ENCODE measurements at places on chromosomes 2 and 18.

- no peak for DNase-seq
These were observed 1041.4 kb upstream of the FANCL start for GRCh38 chr2:59282374-59283057.

GRCh38 chr2:72145289-72145657, 2.4 kb downstream of the CYP26B1 start:
- DNase-seq = no peak

DNA sequence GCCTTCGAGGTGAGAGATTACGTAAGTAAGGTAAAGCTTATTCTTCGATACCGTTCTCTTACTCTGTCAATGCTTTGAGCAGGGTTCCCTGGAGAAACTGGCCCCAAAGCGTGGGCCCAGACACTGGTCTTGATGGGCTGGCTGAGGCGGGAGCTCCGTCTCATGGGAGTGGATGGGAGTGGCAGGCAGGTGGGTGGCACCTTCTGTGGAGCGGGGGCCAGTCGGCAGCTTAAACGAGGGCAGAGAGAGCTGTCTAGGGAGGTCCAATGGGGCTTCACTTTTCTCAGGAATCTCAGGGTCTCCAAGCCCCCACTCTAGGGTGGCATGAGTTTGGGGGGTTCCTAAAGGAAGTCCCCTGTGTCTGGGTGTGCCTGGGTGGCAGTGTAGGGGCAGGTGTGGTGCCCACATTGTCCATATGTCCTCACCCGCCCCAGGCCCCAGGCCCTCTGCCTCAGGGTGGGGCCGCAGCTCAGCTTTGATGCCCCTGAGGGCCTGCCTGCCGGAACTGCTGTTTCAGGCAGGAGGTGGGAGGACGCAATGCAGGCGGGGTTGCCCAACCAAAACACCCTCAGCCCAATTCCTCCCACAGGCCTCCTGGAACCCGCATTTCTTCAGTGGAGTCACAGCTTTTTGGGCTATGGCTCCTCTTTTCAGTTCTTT, 32.5 kb upstream of the FOSL2 start:
- DNase-seq = no peak

- DNase-seq = no peak
These were observed 861.1 kb downstream of the CNTNAP5 start for GRCh38 chr2:124886216-124886615.

- peak; percentile 52 for DNase-seq
These were observed 24.0 kb downstream of the CFAP210 start for GRCh38 chr2:169670215-169670651.

DNA sequence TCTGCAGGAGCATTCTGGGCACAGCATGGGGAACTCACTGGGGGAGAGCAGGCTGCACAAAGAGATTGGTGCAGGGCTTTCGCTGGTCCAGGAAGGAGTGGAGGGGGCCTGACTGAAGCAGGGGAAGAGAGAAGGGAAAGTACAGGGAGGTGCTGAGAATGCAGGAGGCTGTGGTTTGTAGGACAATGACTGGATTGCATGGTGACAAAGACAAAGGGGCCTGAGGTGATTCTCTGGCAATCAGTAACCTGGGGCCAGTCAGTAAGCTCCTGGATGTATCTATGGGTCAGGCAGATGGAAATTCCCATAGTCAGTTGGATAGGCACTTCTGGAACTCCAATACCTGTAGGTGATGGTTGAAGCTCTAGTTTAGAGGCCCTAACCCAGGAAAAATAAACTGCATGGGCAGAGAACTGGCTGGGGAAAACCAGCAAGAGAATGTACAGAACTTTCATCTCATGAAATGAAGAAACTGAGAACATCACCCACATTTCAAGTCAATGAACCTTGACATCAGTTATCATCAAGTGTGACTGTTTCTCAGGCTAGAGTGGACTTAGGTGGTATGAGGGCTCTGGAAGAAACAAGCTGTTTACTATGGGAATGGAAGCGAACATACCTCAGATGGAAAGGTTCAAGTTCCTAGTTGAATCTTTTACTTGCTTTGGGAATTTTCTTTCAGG, 193.2 kb downstream of the TPGS2 start:
- DNase-seq = no peak

GRCh38 chr2:810397-810796, 133.2 kb upstream of the TMEM18 start:
- DNase-seq = no peak

DNA sequence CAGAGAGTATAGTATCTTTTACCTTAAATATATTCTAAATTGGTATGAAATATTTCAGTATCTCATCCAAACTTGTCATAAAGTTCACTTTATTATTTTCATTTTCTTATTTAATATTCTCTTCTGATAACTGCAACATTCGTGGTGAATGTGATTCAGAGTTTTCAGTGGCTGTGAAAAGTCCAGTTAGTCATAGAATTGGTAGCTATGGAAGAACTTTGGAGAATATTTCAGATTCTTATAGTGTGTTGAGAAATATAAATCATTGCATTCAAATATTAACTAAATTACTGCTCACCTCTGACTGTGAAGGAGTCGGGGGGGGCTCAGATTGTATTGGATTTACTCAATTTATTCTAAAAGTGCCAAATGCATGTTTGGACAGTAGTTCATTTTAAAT, 178.6 kb upstream of the VWC2L start:
- DNase-seq = no peak

DNA sequence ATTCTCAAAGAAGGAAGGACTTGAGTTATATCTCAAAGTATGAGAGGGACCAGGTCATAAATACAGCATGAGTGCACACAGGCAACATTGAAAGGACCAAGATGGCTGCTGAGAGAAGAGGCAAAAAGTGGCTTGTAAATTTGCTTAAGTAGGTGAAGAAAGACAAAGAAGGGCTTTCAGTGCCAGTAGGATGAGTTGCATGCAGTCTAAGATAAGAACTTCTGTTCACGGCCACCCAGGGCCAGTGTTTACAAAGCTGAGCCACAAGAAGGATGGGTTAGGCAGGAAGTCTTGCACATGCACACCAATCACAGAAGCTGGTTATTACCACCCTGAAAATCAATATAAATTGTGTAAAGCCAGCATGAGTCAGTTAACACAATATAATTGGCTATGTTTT, 3.1 kb upstream of the ABCB11 start:
- peak; percentile 75 for DNase-seq

DNA sequence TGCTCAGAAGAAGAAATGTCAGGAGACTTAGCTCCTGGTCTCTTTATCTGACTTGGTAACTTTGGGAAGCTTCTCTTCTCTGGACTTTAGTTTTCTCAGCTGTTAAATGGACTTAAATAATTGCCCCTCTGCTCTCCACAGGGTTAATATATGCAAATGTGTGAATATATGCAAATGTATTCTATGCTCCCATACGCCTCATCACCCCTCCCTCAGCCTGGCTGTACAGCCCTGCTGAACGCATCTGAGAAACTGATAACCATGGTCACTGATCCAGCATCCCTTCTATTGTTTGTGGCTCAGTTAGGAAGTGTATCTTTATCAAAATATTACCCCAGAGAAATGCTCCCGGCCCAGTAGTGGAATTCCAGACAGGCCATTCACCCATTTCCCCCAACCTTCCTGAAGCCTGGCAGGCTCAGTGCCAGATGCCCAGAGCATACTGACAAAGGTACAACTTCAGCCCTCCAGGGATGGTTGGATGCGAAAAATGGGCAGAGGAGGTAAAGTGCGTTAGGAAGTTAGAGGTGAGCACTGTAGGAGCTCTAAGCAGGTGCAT, 103.4 kb downstream of the DYSF start:
- DNase-seq = no peak

DNA sequence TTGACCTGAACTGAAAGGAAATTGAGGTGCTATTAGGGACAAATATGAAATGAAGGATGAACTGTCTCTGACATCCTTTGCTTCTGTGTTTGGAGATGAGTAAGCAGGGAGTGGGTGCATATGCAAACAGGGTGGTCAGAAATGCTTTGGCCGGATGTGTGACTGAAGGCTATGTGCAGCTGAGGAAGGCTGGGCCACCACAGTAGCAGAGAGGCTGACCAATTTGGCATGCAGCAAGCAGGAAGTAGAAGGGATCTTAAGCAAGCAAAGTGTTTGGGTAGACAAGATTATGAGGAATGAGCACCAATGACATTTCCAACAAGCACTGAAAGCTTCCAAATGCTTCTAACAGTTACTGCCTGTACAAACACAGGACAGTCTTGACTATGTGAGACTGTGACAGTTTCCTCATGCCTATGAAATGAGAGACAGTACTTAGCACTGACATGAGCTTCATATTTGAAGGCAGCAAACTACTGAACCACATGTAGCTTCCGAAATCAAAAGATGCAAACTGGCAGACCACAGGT, 3.3 kb upstream of the ACTR3 start:
- DNase-seq = peak; percentile 44

GRCh38 chr2:16058256-16058655, 117.9 kb downstream of the MYCN start:
- DNase-seq = no peak

DNA sequence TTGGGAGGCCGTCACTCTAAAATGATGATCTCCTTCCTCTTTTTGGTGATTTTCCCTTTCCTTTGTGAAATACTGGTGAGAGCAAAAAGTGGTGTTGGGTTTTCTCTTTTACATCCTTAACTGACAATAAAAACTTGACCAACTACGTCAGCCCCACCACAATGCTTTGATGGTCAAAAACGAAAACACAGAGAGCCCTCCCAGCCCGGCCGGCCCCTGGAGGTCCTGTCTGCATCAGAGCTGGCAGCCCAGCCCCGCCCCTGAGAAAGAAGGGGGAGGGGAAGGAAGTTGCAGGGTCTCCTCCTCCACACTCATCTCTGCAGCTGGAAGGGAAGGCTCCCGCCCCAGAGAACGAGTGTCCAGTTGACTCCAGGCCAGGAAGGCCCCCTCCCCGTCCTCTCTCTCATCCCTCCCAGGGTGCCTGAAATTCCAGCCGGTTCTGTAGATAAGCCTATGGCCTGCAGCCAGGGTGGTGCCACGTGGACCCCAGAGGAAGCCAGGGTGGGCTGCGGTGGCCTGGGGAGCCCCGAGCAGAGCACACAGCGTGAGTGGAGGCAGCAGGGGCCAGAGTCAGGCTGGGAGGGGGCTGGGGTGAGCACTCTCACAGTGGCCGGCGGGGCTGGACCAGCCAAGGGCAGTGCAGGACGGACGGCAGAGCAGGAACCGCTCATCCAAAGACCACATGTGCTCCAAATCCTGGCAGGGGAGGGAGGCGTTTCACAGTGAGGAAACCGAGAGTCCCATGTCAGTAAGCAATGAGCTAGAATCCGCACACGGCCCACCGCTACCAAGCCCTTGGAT, 19.8 kb downstream of the BIN1 start:
- peak; percentile 11 for DNase-seq

- DNase-seq = no peak
These were observed at the start of gene SLC5A7 for GRCh38 chr2:107986278-107987217. Gene SLC5A7 (plus strand): TSS chr2:107986524. CDS start chr2:107988156, 1,632 bp downstream.

- no peak for DNase-seq
These were observed 38.2 kb upstream of the ASNSD1 start for GRCh38 chr2:189623049-189623448.

- DNase-seq = no peak
These were observed 40.3 kb upstream of the HNRNPA3 start for GRCh38 chr2:177172034-177172880.

DNA sequence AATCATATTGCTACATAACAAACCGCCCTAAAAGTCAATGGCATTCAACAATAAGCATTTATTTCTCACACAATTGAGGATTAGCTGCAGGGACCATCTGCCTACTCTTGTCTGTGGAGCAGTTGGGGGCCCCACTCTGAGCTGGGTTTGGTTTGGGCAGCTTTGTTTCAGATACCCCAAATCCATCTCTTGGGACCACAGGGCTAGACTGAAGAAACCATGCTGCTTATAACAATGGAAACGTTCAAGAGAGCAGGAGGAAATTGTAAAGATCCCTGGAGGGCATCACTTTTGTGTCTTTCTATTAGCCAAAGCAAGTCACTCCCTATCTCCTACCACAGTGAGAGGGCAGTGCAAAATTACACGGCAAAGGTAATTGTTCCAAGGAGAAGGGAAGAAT, 146.5 kb upstream of the MGAT5 start:
- DNase-seq = no peak

DNA sequence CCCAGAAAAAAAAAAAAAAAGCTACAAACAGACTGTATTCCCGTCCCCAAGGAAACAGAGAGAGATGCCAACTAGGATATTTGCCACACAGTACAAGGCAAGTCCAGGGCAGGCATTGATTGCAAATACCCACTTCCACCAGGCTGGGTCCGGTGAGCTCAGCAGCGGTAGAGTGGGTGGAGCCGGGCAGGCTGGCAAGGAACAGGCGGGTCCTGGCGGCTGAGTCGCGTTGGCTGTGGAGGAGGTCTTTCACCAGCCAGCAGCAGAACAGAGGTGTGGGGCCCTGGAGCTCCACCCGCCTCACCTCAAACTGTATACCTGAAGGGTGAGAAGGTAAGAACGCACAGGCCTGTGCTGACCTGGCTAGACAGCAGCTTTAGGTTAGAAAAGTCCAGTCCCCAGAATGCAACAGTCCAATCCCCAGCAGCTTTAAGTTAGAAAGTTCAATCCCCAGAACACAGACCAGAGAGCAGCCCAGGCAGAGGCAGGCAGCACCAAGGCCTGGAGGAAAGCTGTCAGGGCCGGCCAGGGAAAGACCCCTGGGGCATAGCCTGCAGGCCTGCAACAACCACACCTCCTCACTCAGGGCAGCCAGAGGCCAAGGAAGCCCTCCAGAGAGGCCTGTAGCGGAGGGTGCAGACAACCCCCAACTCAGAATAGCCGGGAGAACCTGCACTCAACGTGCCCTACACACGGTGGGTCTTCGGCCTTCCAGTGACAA, 21.9 kb upstream of the MTERF4 start:
- DNase-seq = peak; percentile 14

Measured in hematopoietic multipotent progenitor cell treated with erythropoietin and hydrocortisone succinate and interleukin-3 and kit ligand, for 8 days (in vitro differentiated cells).